Skin of body (tissue), 3 donors: ENCODE measurements at places on chromosomes 3 and 15. TPM values are rescaled to one million over a fixed set of nuclear protein-coding genes. Genes with fewer than 3 reads are reported as not detected.

GRCh38 chr3:115693868-115694267 lies 70.6 kb downstream of the GAP43 start:
- DNase-seq, result no peak

Gene KBTBD12
- total RNA-seq, result 3.1 TPM

DNA sequence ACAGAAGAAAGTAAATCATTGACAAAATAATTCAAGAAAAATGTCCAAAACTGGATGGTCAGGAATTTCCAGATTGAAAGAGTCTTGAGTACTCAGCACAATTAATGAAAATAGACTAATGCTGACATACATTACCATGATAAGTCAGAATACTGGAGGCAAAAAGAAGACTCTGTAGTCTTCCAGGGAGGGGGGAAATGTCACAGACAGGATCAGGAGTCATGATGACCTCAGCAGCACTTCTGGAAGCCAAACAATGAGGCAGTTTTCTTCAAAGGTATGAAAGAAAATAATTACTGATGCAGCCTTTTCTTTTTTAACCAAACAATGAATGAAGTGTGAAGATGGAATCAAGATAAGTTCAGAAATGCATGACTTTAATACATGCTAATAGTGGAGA lies 30.1 kb upstream of the SLC22A13 start:
- DNase-seq, result no peak

Gene OR5K2
- not detected for total RNA-seq

GRCh38 chr15:77527164-77527778 lies 105.4 kb downstream of the LINGO1 start:
- DNase-seq, result peak; percentile 50

DNA sequence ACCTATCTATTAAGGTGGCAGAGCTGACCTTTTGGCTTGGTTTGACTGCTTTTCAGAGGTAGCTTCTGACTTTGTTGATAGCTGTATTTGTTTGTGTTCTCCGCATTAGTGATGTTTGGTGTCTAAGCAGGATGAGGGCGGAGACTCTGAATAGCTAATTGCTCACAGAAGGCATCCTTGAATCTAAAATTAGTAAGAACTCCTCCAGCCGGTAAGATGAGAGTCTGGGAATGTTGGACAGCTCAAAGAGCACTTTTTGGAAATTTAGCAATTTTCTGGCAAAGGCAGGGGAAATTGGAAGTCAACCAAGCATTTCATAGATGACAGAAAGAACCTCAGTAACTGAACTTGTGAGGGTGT lies 174.1 kb downstream of the KLHL25 start:
- DNase-seq, result peak; percentile 87

Gene IGF1R
- total RNA-seq, result 31.9 TPM

GRCh38 chr3:32113566-32113965 lies 7.1 kb downstream of the GPD1L start:
- DNase-seq, result no peak

Gene FETUB
- total RNA-seq, result 0.49 TPM

Gene COL8A1
- total RNA-seq, result 6.2 TPM

Gene CPEB1
- total RNA-seq, result 2.7 TPM

Gene ITGA11
- 5.7 TPM for total RNA-seq

DNA sequence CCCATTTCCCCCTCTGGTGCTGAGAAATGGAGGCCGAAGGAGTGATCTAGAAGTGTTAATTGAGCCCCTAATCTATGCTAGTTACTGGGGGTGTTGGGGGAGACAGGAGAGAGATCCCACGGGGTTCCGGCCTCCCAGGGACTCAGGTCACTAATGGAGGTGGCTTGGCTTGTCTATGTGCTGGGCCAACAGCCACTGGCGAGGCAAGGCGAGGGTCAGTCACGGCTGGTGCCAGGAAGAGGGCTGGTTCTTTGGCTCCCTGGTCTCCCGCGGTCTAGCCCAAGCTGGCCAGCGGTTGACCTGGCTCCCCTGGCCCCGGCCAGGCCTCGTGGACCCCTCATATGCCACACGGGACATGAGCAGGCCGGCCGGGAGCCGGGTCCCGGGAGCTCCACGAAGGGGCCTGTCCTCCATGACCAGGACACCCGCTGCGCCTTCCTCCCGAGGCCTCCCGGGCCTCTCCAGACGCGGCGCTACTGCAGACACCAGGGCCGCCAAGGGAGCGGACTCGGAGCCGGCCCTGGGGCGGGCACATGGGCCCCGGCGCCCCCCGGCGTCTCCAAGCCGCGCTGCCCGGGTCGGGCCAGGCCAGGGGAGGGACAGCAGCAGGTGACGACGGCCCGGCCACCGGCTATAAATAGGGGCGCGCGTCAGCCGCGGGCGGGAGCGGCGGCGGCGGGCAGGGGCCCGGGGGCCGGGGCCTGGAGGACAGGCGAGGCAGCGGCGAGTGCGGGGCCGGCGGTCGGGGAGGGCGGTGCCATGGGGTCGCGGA lies at the start of gene ALPK3:
Gene ALPK3 (plus strand): TSS at position 663 of the 772 bp plus-strand sequence. CDS start 97 bp downstream, at position 760.
- DNase-seq, result no peak

- no peak for DNase-seq
Measured at GRCh38 chr3:49602049-49602554, 47.8 kb downstream of the BSN start.

Gene CKMT1B
- 3.9 TPM for total RNA-seq

GRCh38 chr3:52323526-52324295 lies 7.6 kb downstream of the DNAH1 start:
- DNase-seq, result no peak

Gene SI
- total RNA-seq, result not detected

DNA sequence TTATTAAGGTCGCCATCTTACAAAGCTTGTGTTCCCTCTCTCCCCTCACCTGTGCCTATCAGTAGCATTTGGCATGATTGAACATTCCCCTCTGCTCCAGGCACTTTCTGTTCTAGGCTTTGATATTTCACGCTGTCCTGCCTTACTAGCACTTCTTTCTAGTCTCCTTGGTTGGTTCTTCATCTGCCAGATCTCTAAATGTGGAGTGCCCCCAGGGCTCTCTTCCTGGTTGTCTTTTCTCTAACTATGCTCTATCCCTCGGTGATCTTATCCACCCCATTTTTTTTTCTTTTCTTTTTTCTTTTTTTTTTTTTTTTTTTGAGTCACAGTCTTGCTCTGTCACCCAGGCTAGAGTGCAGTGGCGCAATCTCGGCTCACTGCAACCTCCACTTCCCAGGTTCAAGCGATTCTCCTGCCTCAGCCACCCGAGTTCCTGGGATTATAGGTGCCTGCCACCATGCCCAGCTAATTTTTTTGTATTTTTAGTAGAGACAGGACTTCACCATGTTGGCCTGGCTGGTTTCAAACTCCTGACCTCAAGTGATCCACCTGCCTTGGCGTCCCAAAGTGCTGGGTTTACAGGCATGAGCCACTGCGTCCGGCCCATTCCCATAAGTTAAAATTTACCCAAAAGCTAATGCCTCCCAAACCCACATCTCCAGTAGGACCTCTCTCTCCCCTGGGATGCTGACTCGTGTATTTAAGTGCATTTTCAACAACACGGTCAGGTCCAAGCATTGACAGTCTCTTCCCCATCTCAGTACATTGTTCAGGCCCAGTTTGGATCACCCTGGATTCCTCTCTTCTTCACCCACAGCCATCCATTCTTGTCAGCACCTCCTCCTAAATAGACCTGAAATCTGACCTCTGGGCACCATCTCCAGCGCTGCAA lies 5.2 kb downstream of the NUSAP1 start:
- DNase-seq, result no peak

- DNase-seq, result no peak
Measured at GRCh38 chr15:33808720-33809457, 159.4 kb upstream of the CHRM5 start.

Gene MUC20
- 2.5 TPM for total RNA-seq

Gene AMOTL2
- total RNA-seq, result 46.8 TPM
